ENCODE measurements at places on chromosomes 7 and 10.

- no peak for DNase-seq
Measured at GRCh38 chr7:27146491-27147198, 929 bp downstream of the HOXA6 start.

DNA sequence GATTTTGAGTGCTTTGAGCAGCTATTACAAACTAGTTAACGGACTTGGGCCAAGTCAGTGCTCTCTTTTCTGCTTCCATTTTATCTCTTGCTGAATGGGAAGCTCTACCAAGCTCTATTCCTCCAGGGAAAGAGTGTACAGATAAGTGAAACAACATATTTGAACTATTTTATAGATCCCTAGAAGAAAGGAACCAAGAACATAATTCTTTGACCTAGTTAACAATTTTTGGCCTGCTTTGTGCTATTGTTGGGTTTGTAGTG lies 244.8 kb downstream of the PRKG1 start:
- no peak for DNase-seq

DNA sequence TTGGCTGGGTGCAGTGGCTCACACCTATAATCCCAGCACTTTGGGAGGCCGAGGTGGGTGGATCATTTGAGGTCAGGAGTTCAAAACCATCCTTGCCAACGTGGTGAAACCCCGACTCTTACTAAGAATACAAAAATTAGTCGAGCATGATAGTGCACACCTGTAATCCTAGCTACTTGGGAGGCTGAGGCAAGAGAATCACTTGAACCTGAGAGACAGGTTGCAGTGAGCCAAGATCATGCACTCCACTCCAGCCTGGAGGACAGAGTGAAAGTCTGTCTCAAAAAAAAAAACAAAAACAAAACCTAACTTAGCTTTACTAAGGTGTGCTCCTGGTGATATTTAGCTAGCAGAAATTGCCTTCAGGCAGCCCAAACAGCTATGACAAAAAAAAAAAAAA lies 24.3 kb upstream of the VDAC2 start:
- no peak for DNase-seq

DNA sequence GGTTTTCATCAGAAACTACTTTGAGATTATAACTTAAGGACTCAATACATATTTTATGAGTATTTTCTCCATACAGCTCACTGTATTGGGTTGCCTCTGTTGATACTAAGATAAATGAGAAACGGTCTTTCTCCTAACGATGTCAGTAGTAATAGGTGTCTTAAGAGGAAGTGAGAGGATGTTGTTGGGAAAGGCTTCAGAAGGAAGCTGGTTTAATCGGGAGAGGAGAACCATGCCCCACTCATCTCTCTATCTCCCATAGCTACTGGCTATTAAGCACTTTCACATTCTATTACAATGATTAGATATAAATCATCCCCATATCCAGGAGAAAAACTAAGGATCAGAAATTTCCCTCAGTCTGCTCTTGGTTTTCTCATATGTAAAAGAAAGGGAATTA lies 2.0 kb downstream of the CLEC5A start:
- no peak for DNase-seq

DNA sequence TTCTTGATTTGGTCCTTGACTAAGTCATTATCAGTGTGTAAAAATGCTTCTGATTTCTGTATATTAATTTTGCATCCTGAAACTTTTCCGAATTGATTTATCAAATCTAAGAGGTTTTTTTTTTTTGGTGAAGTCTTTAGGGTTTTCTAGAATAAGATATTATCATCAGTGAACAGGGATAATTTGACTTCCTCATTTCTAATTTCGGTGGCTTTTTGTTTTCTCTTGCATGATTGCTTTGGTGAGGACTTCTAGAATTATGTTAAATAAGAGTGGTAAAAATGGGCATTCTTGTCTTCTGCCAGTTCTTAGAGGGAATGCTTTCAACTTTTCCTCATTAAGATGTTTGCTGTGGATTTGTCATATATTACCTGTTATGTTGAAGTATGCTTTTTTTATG lies 170.5 kb downstream of the CCDC7 start:
- no peak for DNase-seq

- DNase-seq: no peak
Measured at GRCh38 chr10:123526356-123527064, 139.6 kb upstream of the GPR26 start.

DNA sequence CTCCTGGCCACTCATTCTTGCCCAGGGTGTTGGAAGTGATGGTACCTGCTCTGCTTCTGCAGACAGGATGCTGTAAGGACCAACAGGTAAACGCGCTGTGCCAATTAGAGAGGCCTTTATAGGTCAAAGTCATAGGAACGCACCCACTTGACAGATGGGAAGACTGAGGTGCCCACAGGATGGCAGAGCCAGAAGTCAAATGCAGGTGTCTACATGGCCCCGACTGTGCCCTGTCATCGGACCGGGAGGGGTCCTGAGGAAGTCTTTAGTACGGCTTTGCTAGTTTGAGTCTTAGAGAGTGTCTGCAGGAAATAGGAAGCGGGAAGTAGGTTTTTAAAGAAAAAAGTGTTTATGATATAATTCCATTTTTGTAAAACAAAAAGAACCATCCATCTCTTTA lies 57.3 kb downstream of the HK1 start:
- no peak for DNase-seq

GRCh38 chr10:49502358-49502757 lies 36.6 kb downstream of the ERCC6 start:
- DNase-seq: no peak

GRCh38 chr7:38306914-38307313 lies 33.5 kb upstream of the TARP start:
- DNase-seq: no peak

GRCh38 chr7:137873524-137873923 lies 26.8 kb upstream of the DGKI start:
- no peak for DNase-seq

DNA sequence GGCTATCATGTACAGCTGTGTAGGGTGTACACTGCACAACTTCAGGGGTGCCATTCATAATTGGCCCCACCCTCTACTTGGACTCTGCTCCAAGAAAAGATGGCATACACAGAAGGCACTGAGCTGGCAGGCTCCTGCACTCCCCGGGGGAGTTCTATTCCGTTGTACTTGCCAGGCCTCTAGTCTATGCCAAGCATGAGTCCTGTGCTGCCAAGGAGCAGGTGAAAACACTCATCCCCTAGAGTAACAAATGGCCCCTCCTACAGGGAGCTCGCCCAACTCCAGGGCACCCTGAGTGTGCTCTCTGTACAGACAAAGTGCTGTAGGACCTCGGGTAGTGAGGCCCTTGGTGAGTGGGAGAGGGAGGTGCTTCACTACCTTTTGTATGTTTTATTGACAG lies 127.2 kb downstream of the SLIT1 start:
- no peak for DNase-seq

GRCh38 chr7:29609162-29610037 lies 45.8 kb downstream of the PRR15 start:
- no peak for DNase-seq

- DNase-seq: no peak
Measured at GRCh38 chr10:60916025-60916424, 28.0 kb downstream of the RHOBTB1 start.

- DNase-seq: no peak
Measured at GRCh38 chr10:45509491-45509890, 135.5 kb downstream of the ALOX5 start.

DNA sequence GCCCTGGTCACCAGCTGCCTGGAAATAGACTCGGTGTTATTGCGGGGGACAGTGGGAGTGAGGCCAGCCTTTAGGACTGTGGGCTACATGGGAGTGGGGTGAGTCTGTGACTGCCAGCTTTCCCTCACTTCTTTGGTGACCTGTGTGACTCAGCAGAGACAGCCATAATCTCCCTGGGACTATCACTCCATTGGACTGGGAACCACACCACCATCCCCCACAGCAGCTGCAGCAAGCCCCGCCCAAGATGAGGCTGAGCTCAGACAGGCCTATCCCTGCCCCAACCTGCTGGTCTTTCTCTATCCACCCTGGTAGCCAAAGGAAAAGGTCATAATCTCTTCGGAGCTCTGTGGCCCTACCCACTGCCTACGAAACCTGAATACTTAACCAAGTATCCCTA lies 263.2 kb downstream of the FZD1 start:
- DNase-seq: no peak

GRCh38 chr7:113109718-113110117 lies 8.6 kb downstream of the SMIM30 start:
- DNase-seq: no peak

- DNase-seq: peak; percentile 33
Measured at GRCh38 chr10:61992671-61993668, 91.5 kb downstream of the ARID5B start.

Measured in stimulated activated CD4-positive, alpha-beta T cell treated with anti-CD3 and anti-CD28 coated beads, Interleukin-2, amount 100 ng/mL, for 48 hours (primary cell).